Activated naive CD8-positive, alpha-beta T cell treated with anti-CD3 and anti-CD28 coated beads, Interleukin-2, amount 10 ng/mL, durations not matched to agents 7 days and 5 days (primary cell): ENCODE measurements at places on chromosomes 5 and 9. TPM values are rescaled to one million over a fixed set of nuclear protein-coding genes. Genes with fewer than 3 reads are reported as not detected.

EIF4E1B gene
- not detected for total RNA-seq

CDH9 gene
- not detected for total RNA-seq

WHRN gene
- total RNA-seq: 10.5 TPM

IL3 gene
- total RNA-seq: not detected

FOXD4L6 gene
- not detected for total RNA-seq

ADRB2 gene
- total RNA-seq: 5.3 TPM

UBE2QL1 gene
- total RNA-seq: not detected

SLC6A19 gene
- total RNA-seq: not detected

ORM2 gene
- total RNA-seq: not detected

IL5 gene
- not detected for total RNA-seq

SH2D3C gene
- total RNA-seq: 64.6 TPM

PCDHA10 gene
- total RNA-seq: not detected

RUFY1 gene
- 43.0 TPM for total RNA-seq

ZNF462 gene
- total RNA-seq: 0.67 TPM

PCDHB10 gene
- not detected for total RNA-seq

RGMB gene
- 4.6 TPM for total RNA-seq

UBE2B gene
- total RNA-seq: 101 TPM

SPACA9 gene
- total RNA-seq: 4.1 TPM

GRM6 gene
- total RNA-seq: not detected
